Small intestine (tissue), 16 donors: ENCODE measurements at places on chromosomes 5 and 9. TPM values are rescaled to one million over a fixed set of nuclear protein-coding genes. Genes with fewer than 3 reads are reported as not detected.

DNA sequence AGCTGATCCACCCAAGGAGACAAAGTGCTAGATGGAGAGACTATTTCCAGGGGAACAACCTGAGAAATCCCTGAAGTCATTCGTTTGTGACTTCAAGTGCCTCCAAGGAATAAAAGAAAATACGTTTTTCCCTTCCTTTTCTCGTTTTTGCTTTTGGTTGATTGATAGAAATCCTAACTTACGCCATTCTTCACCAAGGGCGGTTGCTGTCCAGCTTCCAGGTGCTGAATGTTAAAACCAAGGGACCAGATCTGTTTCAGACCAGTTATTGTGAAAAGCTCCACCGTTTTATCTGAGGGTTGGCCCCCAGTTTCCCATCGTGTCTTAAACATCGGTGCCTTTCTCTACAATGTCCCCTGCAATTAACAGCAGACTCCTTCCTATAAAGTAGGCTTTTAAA, 600.7 kb upstream of the SGCD start:
- peak; percentile 39 for DNase-seq

Gene PCDHAC2
- 0.22 TPM for polyA plus RNA-seq

GRCh38 chr5:10594591-10595210, 30.8 kb downstream of the ANKRD33B start:
- DNase-seq, result no peak

Gene RECK
- 5.0 TPM for polyA plus RNA-seq

GRCh38 chr5:148268566-148268965, at the start of gene SPINK13:
Gene SPINK13 (plus strand): TSS chr5:148268794. CDS start chr5:148270073, 1,279 bp downstream.
- no peak for DNase-seq

- no peak for DNase-seq
Measured at GRCh38 chr5:169185626-169186025, 115.3 kb downstream of the SLIT3 start.

DNA sequence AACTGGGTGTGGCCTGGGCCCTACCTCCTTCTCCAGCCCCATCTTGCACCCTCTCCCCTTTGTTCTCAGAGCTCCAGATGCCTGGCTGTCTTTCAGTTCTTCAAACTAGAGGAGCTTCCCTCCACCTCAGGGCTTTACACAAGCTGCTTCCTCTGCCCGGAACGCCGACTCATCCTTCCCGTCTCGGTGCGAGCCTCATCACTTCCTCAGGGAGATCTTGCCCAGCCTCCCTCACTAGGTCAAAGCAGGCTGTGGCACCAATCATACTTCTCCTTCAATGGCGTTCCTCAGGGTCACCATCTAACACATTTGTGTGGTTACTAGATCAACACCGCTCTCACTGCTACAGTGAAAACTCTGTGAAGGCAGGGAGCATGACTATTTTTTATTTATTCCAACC, 56.2 kb upstream of the ZSWIM6 start:
- no peak for DNase-seq

DNA sequence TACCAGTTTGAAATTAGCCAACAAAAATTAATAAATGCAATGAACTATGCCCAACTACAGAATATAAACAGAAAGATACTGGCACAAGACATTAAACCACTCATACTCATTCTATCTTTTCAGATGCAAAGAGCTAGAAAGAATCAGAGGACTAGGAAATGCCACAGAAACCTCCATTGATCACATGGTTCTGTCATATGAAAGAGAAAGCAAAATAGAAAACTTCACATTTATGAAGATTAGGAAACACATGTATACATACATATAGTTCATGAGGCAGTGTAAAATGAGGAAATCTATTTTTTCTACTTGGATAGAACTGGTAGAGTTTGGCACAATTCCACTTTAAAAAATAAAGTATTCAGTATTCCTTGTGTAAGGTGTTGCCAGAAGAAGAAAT, 275.1 kb upstream of the PTGER4 start:
- DNase-seq, result peak; percentile 51

DNA sequence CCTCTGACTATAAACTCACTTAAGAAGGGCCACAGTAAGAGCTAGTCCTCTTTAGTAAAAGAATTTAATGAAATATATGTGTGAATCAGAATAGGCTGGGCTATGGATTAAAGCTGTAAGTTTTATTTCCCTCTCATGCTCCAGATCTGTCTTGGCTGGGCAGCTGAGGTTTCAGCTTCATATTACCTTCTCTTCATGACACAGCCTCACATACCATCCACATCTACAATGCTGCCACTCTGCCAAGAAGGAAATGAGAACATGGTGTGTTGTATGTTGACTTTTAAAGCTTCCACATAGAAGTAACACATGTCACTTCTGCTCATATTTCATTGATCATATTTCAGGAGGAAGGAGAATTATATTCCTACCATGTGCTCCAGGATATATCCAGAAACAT, 776.0 kb upstream of the ACO1 start:
- no peak for DNase-seq

Gene FAM221B
- not detected for polyA plus RNA-seq

Gene C6
- 0.27 TPM for polyA plus RNA-seq

DNA sequence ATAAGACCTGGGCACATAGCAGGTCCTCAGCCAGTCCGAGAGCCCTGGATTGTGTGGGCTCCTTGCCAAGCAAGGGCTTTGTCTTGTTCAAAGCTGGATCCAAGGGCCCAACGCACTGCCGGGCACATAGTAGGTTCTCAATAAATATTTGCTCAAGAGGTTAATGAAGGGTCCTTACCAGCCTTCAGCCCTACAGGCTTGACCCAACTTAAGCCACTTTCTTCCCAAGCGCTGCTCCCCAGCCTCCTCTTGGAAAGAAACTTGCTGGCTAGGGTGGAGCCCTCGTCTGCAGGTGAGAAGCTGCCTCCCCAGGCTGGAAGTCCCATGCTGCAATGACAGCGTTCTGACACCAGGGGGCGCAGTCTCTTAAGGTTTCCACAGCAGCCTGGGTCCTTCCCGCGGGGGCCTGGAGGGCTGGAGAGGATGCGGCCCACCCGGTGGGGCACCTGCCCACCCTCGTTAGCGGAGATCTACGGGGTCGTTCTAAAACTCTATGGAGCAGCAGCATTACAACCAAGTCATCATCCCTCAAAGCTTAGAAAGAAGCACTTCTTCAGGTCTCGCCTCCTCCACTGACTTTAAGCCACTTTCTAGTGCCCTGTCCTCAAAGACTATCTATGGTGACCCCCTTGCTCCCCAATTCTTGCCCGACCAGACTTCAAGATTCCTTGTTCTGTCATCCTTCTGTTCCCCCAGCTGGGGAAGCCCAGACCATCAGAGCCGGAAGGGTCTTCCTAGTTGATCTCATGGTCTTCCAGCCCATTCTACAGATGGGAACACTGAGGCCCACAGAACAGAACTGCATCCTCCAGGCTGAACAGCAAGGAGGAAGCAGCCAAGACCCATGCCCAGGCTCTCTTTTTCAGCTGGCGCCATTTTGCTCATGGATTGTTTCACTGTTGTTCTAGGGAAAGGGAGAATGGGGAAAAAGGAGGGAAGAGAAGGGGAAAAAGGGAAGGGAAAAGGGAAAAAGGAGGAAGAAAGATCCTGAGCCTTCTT, 115.4 kb downstream of the LHX2 start:
- peak; percentile 80 for DNase-seq

GRCh38 chr5:76443066-76443800, 40.1 kb downstream of the IQGAP2 start:
- no peak for DNase-seq

Gene IL3
- polyA plus RNA-seq, result not detected

- no peak for DNase-seq
Measured at GRCh38 chr5:22598796-22599195, 254.3 kb downstream of the CDH12 start.

Gene LHX2
- 0.07 TPM for polyA plus RNA-seq

- DNase-seq, result no peak
Measured at GRCh38 chr5:140591747-140592372, 27.2 kb downstream of the SLC35A4 start.

Gene SURF4
- 115 TPM for polyA plus RNA-seq

DNA sequence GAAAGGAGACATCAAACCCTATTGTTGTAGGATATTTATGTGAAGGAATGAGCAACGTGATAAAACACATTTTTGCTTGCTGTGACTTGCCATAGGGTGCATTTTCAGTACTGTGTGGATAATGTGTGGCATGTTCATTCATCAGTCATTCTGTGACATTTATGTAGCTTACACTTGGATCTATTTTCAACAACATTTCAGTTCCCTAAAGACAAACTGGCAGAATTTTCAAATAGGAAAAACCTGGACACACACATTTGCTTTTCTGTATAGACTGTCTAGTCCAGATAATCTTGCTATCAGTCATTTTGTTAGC, 127.7 kb downstream of the TMC1 start:
- no peak for DNase-seq

- no peak for DNase-seq
Measured at GRCh38 chr5:113188436-113188835, 211.8 kb downstream of the DCP2 start.

DNA sequence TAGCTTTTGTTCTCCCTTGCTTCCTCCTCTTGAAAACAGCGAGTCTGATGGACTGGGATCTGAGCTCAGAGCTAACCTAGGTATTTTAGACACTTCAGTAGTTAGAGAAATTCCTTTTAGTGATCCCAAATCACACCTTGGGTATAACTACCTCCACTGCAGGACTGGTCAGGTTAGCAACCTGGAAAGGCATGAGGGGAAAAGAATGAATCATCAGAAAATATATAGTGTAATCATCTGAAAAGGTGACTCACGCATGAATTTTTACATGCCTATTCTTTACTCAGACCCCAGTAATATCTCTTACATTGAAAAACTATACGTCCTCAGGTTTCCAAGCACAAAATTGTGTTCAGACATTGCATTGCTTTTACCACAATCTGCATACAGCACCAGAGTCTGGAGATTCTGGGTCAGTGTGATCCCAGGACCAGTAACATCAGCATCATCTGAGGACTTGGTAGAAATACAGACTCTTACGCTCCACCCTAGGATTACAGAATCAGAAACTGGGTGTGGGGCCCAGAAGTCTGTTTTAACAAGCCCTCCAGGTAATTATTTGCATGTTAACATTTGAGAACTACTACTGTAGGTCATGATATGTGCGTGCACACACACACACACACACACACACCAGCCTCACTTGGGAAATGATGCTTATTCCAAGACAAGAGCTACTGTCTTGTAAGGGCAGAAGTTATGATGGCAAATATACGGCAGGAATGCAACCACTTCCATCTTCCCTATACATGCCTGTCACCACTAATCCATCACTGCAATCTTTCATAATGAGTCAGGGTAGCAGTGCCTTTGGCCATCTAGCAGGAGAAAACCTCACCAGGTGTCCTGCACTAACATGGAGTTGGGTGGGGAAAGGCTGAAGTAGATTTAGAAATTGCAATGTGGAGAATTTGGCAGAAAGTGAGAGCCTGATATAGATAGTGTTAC, 271.6 kb upstream of the MAP3K1 start:
- DNase-seq, result no peak

- peak; percentile 36 for DNase-seq
Measured at GRCh38 chr5:131766689-131767088, 30.1 kb downstream of the FNIP1 start.

DNA sequence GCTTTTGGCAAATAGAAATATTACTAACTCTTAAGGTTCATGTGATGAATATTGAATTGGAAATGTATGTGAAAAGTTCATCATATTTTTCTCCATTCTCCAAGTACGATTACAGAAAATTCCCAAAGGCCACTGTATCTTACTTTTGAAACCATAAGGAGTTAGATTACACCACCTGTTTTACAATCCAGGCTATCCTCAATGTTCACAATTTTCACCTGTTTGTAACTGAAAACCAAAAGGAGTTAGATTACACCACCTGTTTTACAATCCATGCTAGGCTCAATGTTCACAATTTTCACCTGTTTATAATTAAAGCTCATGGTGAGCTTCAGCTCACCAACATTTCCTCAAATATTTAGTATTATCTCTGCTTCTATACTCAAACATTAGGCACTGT, 188.0 kb downstream of the HCN1 start:
- peak; percentile 8 for DNase-seq

Gene NUP188
- 4.9 TPM for polyA plus RNA-seq

- peak; percentile 39 for DNase-seq
Measured at GRCh38 chr5:72107131-72107900, at the start of gene MAP1B. Gene MAP1B (plus strand): TSS chr5:72107475. CDS start chr5:72107532, 57 bp downstream.

- no peak for DNase-seq
Measured at GRCh38 chr9:20397348-20397747, 225.0 kb downstream of the MLLT3 start.

GRCh38 chr5:124439609-124440008, 306.8 kb downstream of the ZNF608 start:
- DNase-seq, result no peak

Gene GLRA1
- not detected for polyA plus RNA-seq

DNA sequence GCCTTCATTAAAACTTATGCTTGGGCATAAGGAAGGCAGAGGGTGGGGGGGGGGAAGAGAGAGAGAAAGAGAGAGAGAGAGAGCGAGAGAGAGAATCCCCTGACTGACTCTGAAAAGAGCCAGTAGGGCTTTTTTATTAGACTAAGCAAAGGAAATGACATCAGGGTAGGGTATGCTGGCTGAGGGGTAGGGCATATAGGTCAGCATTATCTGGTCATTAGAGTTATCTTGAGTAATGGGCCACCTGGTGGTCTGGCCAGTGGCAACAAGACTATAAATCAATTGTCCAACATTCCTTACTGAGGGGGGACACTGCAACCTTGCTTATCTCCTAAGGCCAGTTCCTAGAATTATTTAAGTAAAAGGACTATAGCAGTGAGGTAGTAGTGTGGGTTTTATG, 67.2 kb downstream of the TSSK1B start:
- DNase-seq, result no peak

Gene MSMP
- 0.52 TPM for polyA plus RNA-seq

DNA sequence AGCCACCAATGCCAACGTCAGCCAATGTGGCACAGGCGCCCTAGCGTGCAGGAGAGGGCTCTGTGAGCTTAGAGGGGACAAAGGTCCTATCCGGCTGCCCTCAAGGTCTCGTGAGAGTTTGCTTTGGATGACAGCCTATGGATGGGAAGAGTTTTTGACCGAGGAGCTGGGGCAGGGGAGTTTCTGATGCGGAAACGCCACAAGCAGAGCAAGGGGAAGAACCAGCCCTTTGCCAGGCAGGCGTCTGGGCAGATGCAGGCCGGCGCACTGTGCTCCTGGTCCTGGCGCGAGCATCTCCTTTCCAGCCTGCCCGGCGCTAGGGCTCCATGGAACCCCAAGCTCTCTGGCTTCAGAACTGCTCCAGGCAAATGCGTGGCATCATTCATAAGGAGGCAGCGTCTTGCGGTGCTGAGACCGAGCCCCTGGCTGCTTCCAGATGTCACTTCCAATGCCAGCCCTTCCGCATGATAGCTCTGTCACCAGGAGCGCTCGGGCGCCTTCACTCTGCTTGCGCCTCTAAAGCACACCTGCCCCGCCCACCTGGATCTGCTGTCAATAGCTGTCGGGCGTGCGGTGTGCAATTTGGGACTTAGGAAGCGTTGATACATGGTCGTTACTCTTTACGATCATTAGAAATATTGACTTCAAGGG, 374.9 kb upstream of the IRX1 start:
- no peak for DNase-seq

Gene CD274
- polyA plus RNA-seq, result 3.4 TPM
